ENCODE measurements at places on chromosomes 5 and 9.

DNA sequence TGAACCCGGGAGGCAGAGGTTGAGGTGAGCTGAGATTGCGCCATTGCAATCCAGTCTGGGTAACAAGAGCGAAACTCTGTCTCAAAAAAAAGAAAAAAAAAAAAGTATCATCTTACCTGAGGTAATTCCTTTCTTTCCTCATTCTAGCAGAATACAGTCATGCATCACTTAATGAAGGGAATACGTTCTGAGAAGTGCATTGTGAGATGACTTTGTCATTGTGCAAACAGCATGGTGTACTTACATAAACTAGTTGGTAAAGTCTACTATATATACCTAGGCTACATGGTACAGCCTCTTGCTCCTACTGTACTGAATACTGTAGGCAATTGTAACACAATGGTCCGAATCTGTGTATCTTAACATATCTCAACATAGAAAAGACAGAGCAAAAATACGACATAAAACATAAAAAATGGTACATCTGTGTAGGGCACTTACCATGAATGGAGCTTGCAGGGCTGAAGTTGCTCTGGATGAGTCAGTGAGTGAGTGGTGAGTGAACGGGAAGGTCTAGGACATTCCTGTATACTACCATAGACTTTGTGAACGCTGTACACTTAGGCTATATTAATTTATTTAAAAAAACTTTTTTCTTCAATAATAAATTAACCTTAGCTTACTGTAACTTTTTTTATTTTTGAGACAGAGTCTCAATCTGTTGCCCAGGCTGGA, 100.4 kb downstream of the GLDC start:
- DNase-seq, result no peak

DNA sequence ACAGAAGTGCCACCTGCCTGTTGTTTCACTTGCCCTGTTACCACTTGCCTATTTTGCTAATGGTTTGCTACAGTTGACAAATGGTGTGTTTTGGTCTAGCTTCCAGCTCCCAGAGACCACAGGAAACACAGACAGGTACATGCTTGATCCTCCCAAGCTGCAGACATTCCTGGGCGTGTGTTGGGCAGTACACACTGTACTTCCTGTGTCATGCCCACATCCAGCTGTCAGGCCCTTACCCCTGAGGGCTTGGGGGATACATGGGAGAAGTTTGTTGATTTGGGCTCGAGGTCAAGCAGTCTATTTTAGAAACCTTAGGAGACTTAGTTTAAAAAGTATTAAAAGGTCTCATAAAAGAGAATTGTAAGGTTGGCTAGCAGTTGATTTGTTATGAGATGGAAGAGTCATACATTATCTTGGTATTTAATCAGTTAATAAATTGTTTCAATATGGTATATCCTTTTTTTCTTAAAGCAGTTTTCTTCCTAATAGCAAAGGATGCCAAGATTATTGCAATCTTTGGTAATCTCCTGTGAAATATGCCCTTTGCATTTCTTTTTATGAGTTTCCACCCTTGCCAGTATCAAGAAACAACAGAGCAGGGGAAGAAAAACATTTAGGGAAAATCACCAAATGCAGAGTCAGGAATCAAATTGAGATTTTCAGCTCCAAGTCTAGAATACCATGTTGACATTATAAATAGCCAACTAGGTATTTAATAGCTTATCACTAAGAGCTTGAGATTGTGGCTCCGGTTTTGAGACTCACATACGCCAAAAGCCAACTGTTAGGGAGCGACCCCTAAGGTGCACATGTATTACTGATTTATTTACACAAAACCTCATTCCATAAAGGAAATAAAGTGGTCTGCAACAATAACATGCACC, 52.3 kb upstream of the CD180 start:
- no peak for DNase-seq

DNA sequence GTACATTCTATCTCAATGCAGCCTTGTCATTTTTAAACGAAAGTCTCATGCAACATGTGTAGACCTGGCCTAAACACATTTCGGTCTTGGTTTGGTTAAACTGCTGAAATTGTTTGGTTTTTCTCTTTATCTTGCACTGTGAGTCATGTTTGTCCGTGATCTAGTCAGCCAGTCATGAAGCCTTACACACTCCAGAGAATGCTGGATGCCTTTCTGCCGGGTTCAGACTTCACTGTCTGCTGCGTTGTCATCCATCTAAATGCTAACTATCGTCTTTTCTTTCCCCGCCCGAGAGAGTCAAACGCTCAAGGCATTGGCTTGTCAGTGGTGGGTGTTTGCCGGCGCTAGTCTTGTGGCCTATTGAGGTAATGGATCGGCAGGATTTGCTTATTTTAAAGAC, 1194.6 kb upstream of the WWC1 start:
- no peak for DNase-seq

DNA sequence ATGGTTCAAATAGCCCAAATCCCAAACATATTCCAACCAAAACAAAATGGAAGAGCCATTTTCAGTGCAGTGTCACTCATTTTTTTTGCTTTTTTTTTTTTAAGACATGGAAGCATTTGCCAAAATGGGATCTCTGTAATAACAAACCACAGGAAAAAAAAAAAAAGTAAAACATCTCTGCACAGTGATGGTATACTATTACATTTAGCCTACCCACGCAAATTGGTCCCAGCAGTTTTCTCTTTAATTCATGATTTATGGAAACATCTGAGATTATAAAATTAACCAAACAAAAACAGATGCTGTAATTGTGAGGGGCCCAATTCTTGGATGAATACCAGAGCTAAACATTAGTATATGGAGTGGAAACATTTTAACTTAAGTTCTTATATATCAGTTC, 566.6 kb downstream of the ZNF608 start:
- no peak for DNase-seq

- no peak for DNase-seq
These were observed 41.6 kb downstream of the SLC44A1 start for GRCh38 chr9:105286098-105286497.

GRCh38 chr5:140049205-140049604, 6.1 kb upstream of the NRG2 start:
- no peak for DNase-seq

DNA sequence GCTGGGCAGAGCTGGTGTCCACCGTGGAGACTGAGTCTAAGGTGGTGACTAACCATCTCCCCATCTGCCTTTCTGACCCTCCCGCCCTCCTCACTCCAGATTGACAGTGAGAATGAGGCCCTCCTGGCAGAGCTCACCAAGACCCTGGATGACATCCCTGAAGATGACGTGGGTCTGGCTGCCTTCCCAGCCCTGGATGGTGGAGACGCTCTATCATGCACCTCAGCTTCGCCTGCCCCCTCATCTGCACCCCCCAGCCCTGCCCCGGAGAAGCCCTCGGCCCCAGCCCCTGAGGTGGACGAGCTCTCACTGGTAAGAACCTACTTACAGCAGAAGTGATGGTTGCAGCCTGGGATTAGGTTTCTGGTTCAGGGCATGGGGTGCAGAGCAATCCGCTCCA, 96.5 kb downstream of the PPARGC1B start:
- DNase-seq, result no peak

GRCh38 chr5:76277736-76278135, 125.3 kb upstream of the IQGAP2 start:
- no peak for DNase-seq

DNA sequence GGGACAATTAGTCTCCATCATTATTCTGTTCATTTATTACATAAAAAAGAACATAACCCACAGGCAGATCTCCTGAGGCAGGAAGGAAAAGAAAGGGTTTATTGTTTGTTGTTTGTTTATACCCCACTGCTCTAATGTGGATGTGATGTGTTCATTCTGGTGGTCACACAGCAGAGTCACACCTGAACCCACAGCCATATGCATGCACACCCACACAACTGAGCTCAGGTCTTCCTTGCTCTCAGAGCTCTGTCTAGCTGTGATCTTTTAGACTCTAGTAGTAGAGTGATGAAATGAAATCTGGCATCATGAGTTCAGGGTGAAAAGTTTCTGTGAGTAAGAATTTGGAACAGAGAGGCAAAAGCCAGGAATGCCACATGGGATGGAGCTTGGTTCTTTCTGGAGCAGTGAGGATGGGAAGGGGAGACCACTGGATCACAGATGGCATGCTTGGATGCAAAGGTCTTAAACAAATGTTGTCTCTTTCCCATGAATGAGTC, 227.0 kb downstream of the PAPPA start:
- DNase-seq, result no peak

- DNase-seq, result no peak
These were observed 48.2 kb upstream of the DPYSL3 start for GRCh38 chr5:147557876-147558745.

DNA sequence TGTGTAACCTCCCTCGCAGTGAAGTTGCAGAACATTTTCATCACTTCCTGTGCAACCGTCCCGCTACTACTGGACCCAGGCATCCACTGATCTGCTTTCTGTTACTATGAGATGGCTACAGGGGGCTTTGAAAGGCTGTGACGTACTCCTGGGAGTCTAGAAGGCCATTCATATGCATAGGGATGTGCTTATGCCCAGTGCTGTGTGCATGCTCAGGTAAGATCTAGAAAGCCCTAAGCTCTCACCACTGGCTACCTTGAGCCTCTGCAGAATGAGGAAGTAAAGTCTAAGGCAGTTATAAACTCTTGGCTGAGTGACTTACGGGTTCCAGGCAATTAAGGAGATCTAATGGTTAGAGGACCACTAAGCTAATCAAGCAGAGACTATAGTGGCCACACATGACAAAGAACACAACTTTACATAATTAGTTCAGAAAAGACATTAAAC, 11.8 kb downstream of the HNRNPAB start:
- no peak for DNase-seq

GRCh38 chr9:71767776-71768321, 464 bp downstream of the CEMIP2 start:
- no peak for DNase-seq

DNA sequence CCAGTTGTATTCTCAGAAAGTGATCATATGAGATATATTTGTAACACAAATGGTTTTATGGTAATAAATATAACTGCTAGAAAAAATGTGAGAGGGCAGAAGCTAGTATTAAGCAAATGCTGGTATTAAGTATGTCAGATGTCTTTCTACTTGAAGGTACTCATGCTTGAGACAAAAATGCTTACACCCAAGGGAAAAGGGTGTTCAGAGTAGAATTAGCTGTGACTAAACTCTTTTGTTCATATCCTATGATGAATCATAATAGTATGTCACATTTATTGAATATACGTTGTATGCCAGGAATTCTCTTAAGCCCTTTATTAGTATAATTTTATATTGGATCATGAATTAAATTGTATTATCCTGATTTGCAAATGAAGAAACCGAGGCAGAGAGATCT, 2.2 kb downstream of the ADGRV1 start:
- DNase-seq, result no peak

DNA sequence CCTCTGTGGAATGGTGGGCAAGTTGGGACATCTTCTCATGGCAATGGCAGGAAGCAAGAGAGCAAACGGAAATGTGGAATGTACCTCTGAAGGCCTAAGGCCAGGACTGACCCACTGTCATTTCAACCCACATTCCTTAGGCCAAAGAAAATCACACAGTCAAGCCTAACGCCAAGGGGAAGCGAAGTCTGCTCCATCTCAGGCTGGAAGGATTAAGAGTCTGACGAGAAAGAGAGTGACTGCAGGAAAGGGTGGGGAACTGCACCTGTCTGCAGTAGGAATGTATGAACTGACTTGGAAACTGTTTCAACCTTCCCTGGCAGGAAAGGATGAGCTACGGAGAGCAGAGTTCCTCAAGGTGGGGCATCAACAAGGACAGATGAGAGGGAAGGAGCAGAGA, 90.2 kb upstream of the TAS2R1 start:
- no peak for DNase-seq

- DNase-seq, result no peak
These were observed 233.3 kb upstream of the DAP start for GRCh38 chr5:10994091-10994986.

DNA sequence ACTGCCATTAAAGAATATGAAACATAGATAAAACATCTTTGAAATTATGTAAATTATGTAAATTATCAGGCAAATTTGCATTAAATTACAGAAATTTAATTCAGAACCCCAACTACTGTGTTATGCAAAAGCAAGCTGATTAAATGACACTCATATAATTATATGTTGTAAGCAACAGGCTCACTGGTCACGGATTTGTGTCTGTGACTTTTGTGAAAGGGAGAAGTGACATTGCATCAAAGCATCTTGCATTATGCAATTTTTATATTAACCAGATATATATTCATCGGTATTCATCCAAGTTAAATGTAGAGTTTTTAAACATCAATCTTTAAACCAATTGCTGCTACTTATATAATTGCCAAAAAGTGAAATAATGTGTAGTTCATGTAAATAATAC, 13.0 kb upstream of the GLIPR2 start:
- DNase-seq, result no peak

DNA sequence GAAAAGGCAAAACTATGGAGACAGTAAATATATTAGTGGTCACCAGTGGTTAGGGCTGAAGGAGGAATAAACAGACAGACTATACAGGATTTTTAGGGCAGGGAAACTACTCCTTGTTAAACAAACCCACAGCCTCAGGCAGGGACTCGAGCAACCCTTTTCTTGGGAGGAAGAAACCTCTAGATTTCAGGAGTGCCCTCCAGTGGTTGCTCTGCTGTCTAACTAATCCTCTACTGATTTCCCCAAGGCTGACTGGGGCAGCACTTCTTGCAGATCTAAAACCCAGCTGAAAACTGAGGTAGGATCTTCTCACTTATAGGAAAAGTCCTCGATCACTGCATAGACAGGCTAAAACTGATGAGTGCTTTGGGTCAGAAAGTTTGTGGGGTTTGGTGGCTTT, 176.8 kb downstream of the ISOC1 start:
- no peak for DNase-seq

DNA sequence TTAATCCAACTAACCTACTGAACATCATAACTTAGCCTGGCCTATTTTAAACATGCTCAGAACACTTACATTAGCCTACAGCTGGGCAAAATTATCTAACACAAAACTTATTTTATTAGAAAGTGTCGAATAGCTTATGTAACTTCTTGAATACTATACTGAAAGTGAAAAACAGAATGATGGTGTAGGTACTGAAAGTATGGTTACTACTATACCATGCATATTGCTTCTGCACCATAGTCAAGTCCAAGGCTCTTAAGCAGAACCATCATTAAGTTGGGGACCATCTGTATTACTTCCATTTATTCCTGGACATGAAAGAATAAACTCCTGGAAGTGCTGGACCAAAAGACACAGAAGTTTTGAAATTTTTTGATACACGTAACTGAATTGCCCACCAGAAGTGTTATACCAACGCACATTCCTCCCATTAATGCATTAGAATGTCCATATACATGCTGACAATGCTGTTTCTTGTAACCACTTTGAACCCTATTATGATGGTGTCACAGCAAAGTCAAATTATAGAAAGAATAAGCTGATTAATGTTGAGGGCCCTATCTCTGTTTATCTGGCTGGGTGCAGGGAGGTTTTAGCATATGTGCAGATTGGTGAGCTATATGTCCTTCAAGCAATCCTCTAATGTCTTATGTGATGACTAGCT, 375.7 kb downstream of the ACTL7B start:
- no peak for DNase-seq

- DNase-seq, result no peak
These were observed 3.1 kb downstream of the ARHGEF39 start for GRCh38 chr9:35661756-35662350.

- no peak for DNase-seq
These were observed 22.7 kb downstream of the CHD1 start for GRCh38 chr5:98905857-98906688.

- DNase-seq, result no peak
These were observed 15.2 kb upstream of the CTNNAL1 start for GRCh38 chr9:109028457-109028856.

- no peak for DNase-seq
These were observed 16.0 kb downstream of the FRRS1L start for GRCh38 chr9:109150925-109151545.

- no peak for DNase-seq
These were observed 102.0 kb downstream of the LPAR1 start for GRCh38 chr9:110936237-110936636.

GRCh38 chr9:135811801-135812200, 95.5 kb downstream of the CAMSAP1 start:
- DNase-seq, result no peak

Data from pulmonary artery endothelial cell (primary cell).